ENCODE measurements at places on chromosomes 2 and 18.

- no peak for DNase-seq
Measured at GRCh38 chr2:26574066-26574899, 66.9 kb downstream of the CIB4 start.

DNA sequence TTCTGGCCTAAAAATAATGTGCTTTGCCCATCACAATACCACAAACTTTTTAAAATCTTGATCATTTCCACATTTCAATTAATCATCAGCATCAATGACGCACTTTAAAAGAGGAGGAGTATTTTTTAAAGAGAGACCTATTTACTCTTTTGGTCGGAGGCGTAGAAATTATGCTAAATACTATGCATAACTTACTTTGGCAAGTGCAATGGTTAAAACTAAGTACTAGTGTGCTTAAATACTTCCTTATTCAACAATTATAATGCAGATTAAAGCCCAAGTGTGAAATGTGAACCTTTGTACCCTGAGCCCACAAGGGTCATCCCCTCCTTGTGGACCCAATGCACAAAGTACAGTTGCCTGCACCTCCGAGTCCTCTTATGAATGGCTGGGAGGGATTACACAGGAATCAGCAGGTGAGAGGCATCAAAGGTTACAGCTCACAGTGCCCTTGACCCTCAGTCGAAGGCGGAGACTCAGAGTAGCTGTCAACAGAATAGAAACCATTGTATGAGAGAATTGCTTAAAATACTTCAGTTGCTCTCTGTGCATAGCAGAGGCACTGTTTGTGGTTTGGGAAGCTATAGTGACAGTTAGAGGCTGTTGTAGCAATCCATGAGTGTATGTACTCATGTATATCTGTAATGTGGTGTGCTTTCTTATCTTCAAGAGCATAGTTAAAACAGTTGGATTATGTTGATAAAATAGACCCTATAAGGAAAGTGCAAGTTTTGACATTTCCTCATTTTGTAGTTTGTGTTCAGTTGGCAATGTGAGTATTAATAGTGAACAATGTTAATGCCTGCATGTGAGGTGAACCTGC lies 151.7 kb upstream of the ITGA4 start:
- DNase-seq = no peak

GRCh38 chr18:48493434-48494230 lies 45.2 kb upstream of the CTIF start:
- DNase-seq = no peak

- no peak for DNase-seq
Measured at GRCh38 chr2:88871336-88871735, 179.9 kb downstream of the RPIA start.

DNA sequence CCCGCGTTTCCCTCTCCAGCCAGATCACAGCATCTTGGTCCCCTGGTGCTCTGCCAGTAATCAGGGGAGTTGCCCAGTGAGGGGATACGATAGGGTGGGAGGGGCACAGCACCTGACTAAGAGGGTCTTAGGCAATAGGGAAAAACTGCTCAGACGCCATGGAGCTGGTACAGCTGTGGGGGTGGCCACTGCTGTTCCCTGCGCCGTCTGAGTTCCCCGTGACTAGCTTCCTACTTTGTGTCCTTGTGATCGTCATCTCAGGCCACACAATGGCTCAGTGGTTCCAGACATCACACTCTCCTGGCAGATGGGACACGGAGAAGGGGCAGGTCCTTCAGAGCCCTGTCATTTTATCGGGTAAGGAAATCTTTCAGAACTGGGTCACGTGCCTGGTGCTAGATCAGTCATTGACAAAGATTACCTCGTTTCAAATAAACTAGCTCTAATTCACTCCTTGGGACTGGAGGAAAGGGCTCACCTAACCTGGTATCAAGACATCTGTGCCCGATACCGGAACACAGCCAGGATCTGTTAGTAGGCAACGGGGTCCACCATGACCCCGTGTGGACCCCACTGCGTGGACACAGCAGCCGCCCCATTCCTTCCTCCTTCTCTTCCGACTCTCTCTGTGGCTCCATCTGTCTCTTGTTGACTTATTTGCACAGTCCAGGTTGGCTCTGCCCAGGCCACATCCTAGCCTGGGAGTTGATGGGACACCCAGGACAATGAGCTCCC lies 101.6 kb downstream of the PTGR3 start:
- DNase-seq = no peak

DNA sequence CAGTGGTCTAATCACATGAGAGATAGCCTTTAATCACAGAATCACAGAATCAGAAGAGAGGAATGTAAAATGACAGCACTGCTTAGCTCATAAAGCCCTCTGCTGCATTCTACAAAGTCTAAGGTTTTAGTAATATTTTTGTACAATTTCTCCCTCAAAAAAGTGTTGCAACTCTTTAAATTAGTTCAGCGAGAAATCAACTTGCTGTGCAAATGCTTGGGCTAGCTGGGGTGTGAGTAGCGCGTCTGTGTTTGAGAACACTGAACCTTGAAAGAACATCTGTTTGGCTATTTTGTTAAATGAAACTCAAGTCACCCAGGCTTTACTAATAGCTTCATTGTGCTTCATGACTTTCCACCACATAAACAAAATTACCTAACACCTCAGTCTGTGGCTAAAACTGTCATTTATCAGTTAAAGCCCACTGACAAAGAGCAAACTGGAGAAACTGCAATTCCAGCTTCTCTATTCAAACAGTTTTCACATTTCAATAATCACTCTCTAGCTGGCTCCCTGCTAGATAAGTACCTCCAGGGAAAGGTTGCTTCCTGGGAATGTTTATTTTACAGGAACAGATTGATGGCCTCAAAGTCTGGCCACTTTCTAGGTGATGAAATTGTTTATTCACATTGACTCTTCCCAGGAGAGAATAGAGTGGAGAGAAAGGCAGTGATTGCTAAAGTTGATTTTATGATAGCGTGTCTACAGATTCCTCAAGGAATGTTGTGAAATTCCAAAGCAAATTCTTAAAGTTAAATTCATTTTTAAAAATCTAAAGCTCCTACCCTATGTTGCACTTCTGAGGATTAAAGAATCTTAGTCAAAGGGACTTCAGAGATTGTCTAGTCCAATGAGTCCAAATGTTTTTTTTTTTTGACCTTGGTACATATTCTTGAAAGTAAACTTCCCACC lies 36.0 kb upstream of the STAT1 start:
- no peak for DNase-seq

GRCh38 chr2:220420820-220421219 lies 793.4 kb downstream of the SLC4A3 start:
- no peak for DNase-seq

- no peak for DNase-seq
Measured at GRCh38 chr18:23122334-23123229, 12.7 kb upstream of the CABLES1 start.

GRCh38 chr2:100211521-100211920 lies 69.1 kb upstream of the AFF3 start:
- no peak for DNase-seq

Data from stimulated activated CD8-positive, alpha-beta memory T cell treated with anti-CD3 and anti-CD28 coated beads, Interleukin-7, amount 100 ng/mL, for 48 hours (primary cell).